ENCODE measurements at places on chromosomes 12 and 14.

DNA sequence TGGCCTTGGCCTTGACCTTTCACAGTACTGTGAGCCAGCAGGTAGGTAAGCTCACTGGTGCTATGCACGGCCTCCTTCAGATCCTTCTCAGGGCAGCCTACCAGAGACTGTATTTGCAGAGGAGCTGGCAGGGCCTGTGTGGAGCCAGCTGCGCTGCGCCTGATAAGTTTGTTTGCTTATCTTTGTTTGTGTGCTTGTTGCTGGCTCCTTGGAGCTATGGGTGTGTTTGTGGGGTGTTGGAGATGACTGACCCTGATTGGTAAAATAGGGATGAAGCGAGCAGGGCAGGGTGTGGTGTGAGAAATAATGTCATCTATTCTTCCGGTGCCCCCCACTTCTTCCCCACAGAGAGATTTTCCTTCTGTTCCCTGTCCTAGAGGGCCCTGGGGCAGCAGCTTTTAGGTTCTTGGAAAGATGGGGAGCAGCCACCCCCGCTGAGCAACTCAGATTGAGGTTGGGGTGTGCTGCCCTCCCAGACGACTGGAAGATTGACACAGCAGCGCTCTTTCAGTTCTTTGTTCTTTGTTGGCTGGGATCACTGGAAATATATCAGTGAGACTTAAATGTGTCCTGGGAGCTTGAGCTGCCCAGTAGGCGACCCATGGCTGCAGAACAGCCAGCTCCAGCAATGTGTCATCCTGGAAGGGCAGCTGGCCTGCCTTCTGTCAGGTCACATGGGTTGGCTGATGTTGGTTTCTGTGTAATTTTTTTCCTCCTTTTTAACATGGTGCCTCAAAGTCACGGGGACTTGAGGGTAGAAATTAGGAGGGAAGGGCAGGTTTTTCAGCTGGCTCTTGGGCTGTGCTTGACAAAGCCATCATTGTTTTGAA lies 19.6 kb downstream of the MLXIP start:
- DNase-seq: no peak

GRCh38 chr12:78951803-78952551 lies 87.4 kb downstream of the SYT1 start:
- no peak for DNase-seq

DNA sequence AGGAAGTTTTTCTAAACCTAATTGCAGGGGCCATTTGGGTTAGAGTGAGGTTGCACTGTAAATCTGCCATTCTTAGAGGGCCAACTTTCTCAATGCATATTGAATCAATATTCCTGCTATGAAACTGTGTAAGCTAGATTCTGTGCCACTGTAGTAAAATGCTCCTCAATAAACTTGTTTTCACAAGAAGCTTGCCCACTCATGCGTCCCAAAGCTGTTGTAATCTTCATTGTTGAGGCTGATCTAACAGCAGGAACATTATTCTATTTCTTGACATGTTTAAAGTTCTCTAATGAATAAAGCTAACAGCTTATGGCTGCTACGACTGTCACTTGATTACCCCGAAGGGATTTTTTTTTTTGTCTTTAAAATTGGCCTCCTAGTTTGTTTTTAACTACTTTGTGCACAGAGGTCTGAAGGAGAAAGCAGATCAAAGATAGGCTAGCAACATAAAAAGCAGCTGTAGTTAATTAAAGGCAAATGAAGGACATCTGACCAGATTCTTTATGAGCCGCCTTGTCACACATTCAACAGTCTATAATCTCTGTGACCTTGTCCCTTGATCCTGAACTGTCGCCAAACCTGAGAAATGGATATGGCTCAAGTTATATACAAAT lies 243.7 kb downstream of the PAX9 start:
- no peak for DNase-seq

GRCh38 chr12:125983094-125983783 lies 918.0 kb downstream of the AACS start:
- DNase-seq: peak; percentile 88

GRCh38 chr14:92846162-92846897 lies 52.2 kb downstream of the GOLGA5 start:
- DNase-seq: no peak

All from left hindlimb (tissue), 1 donor.